ENCODE measurements at places on chromosomes 7 and 10. TPM values are rescaled to one million over a fixed set of nuclear protein-coding genes. Genes with fewer than 3 reads are reported as not detected.

Gene LGI1
- total RNA-seq, result not detected

Gene MACC1
- total RNA-seq, result under 0.01 TPM

Gene KCP
- total RNA-seq, result 1.0 TPM

Gene MBL2
- not detected for total RNA-seq
